ENCODE measurements at places on chromosomes 16 and 17.

DNA sequence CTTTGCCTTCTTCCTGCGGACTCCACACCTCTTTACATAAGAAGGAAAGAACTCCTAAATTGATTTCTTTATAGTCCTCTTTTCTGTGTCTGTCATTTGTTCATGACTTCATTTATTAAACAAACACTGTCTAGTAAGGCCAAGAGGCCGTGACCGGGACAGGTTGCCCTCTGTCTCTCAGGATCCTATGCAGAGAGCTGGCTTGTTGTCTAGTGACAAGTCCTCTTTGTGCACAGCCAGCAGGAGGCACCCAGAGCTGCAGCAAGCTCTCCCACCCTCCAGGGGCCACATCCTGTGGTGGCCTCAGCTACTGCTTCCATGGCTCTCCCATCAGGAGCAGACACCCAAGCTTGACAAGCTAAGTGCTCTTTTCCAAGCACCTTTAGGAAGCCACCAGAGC is 50.6 kb downstream of the PLD6 start:
- no peak for ATAC-seq

DNA sequence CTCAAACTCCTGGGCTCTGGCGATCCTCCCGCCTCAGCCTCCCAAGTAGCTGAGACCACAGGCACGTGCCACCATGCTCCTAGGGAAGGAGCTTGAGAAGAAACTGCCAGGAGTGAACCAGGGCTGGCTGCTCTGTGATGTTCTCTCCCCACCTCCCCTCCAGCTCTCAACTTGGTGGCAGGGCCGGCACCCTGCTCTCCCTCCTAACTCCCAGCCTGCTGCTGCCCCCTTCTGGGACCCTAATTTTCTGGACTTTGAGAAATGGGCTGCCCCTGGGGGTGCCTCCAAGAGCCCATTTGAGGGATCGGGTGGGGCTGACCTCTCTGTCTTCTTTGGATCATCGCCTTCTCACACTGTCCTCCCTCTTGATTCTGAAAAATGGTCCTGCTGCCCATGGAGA is 14.9 kb upstream of the STAT3 start:
- no peak for ATAC-seq

GRCh38 chr17:45260204-45260783 is 1.6 kb downstream of the SPATA32 start:
- 0 out of 3 replicates have a peak, but pooled peaks have one; percentile 2 for ATAC-seq

DNA sequence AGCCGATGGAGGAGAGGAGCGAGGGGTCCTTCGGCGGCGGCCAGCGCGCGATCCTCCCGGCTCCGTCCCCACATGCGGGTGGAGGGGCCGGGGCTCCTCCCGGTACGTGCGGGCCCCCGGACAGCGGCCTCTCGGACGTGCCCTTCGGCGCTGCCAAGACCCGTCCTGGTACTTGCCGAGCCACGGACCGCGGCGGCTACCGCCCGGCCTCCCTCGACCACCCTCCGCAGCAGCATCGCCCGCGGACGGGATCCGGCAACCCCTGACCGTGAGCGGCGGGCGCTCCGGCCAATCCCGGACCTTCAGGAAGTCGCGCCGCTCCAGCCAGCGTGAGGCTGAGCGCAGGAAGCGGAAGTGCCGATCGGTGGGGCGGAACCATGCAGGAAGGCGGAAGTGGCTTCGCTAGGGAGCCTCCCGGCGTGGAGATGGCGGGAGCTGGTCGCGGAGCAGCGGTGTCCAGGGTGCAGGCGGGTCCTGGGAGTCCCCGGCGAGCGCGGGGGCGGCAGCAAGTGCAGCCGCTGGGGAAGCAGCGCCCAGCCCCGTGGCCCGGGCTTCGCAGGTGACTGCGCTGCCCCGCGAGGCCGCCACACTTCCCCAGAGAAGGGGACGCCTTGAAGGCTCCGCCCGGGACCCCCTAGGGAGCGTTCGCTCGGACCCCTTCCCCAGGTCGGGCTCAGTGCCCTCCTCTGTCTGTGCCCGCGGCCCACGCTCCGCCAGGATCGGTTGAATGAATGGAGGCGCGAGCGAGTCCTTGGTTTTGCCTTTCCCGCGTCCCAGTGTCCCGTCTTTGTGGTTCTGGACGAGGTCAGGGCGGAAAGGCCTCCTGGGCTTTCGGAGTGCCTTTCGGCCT is at the start of the genes CCDC137 and OXLD1:
Gene CCDC137 (plus strand): TSS at position 396 of the 850 bp plus-strand sequence. CDS start 30 bp downstream, at position 426.
Gene OXLD1 (minus strand): TSS at position 264 of the 850 bp plus-strand sequence. CDS start 28 bp downstream, at position 236.
- peak; percentile 99 for ATAC-seq

DNA sequence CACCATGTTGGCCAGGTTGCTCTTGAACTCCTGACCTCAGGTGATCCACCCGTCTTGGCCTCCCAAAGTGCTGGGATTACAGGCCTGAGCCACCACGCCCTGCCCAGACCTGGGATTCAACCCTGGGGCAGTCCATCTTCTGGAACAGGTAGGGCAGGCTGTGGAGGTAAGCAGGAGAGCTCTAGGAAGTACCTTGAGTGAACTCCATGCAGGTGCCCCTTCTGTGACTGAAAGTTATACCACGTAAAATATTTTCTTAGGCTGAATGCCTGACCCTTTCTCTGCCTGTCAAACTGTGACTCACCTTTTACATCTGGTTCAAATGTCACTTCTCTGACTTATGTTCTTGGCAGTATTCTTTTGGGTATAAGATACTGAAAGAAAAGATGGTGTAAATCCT is 86.7 kb upstream of the ELAC2 start:
- no peak for ATAC-seq

GRCh38 chr17:59004338-59005111 is 102.2 kb downstream of the TRIM37 start:
- ATAC-seq, result peak; percentile 87

- ATAC-seq, result peak; percentile 11
Measured at GRCh38 chr16:82638095-82638798, 11.5 kb downstream of the CDH13 start.

DNA sequence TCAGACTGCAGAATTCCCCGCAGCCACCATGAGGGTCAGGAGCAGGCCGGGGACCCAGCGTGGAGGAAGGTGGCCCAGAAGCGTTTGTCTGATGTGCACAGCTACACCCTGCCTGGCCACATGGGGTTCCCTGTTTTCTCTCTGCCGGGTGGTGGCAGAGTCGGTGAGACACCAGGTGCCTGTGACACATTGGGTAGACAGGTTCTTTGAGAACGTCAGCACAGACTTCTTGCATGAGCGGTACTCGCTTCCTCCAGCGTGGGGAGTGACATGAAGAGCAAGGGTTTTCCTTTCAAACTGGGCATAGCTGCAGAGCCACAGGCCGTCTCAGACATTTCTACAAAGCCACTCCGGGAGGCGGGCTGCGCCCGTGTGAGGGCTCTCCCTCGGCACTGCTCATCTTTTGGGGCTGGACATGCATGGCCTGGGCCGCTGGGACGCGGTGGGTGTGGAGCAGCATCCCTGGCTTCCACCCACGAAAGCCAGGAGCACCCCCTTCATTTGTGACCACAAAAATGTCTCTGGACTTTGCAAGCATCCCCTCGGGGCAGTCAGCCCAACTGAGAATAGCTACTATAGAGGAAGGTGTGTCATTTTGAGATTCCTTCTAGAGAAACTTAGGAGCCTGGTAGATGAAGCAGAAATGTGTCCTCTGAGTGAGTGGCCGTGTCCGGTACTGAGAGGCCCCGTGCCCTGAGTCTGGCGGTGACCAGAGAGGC is 26.0 kb downstream of the NME3 start:
- ATAC-seq, result peak; percentile 27

GRCh38 chr17:80835816-80836657 is 155.6 kb upstream of the CHMP6 start:
- no peak for ATAC-seq

GRCh38 chr16:73997340-73997711 is 299.3 kb upstream of the PSMD7 start:
- ATAC-seq, result no peak
